ENCODE measurements at places on chromosomes 4 and X.

GRCh38 chr4:81574991-81575390 is 103.3 kb upstream of the RASGEF1B start:
- no peak for DNase-seq

- DNase-seq: no peak
Observed at GRCh38 chrX:23662187-23662586, 5.1 kb upstream of the PRDX4 start.

GRCh38 chr4:9943761-9944160 is 77.5 kb downstream of the SLC2A9 start:
- no peak for DNase-seq

GRCh38 chr4:139279760-139280620 is at the start of gene MGARP:
TSS of gene MGARP (minus strand) at chr4:139280225. CDS start at chr4:139280158, 67 bp downstream.
- no peak for DNase-seq

DNA sequence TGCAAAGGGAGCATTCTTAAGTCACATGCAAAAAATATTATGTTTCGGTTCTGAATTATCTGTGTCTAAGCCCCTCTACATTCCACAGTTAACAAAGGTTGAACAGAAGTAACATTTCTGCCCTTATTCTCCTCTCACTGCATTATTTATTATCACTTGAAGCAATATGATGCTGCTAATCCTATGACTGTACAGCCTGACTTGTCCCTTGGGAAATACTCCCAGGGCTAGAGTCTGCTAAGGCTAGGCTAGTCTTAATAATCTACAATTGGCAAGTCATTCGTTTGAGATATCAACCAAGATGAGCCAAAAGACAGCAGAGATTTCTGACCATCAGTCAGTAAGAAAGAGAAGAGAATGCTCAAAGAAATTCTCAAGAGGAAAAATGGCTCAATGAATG is 226.9 kb upstream of the HCCS start:
- DNase-seq: no peak

GRCh38 chr4:165842684-165843083 is 30.4 kb upstream of the TLL1 start:
- DNase-seq: no peak

- no peak for DNase-seq
Observed at GRCh38 chr4:165805406-165805805, 67.6 kb upstream of the TLL1 start.

GRCh38 chr4:10354746-10355145 is 102.5 kb downstream of the ZNF518B start:
- DNase-seq: no peak

GRCh38 chr4:43048570-43048969 is 156.1 kb downstream of the GRXCR1 start:
- no peak for DNase-seq

GRCh38 chr4:105741548-105741947 is 33.0 kb downstream of the GSTCD start:
- DNase-seq: no peak

DNA sequence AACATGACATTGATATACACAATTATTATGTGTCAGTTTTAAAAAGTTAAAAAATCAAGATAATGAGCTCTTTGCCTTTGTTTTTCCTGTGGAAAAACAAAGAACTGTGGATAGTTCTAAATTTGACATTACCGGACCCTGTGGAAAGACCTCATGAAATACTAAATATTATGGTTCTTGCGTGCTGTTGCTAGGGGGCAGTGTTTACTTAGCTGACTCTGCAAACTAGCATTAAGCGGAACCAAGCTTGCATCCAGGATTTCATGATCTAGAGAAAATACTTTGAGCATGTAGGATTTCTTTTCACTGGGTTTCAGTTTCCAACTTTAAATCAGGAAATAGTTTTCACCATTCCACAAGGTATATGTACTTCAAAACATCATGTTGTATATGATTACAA is 33.6 kb downstream of the CLCN4 start:
- DNase-seq: no peak

- DNase-seq: no peak
Observed at GRCh38 chrX:2512501-2512900, 11.7 kb upstream of the DHRSX start.

DNA sequence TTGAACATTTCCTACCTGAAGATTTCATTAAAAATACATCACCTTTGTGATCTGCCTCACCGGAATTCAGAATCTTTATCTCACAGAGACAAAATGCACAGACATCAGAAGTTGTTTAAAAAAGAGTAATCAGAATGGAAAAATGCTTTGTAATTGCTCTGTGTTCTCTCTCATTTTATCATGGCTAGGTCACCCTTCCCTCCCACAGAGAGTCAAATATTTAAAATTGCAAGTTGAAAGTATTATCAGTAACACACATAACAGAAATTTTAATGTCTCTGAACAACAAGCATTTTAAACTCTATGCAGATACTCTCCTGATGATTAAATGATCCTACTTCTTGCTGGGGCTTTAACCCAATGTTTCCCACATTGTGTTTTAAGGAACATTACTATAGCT is 362.0 kb downstream of the CBLL2 start:
- no peak for DNase-seq

GRCh38 chr4:80124246-80125211 is 51.5 kb upstream of the ANTXR2 start:
- no peak for DNase-seq

GRCh38 chrX:103776546-103776945 is at the start of gene PLP1:
TSS of gene PLP1 (plus strand) at chrX:103776840. CDS start at chrX:103776996, 156 bp downstream.
- no peak for DNase-seq

- DNase-seq: peak; percentile 21
Observed at GRCh38 chr4:71553605-71554004, 214.8 kb downstream of the SLC4A4 start.

DNA sequence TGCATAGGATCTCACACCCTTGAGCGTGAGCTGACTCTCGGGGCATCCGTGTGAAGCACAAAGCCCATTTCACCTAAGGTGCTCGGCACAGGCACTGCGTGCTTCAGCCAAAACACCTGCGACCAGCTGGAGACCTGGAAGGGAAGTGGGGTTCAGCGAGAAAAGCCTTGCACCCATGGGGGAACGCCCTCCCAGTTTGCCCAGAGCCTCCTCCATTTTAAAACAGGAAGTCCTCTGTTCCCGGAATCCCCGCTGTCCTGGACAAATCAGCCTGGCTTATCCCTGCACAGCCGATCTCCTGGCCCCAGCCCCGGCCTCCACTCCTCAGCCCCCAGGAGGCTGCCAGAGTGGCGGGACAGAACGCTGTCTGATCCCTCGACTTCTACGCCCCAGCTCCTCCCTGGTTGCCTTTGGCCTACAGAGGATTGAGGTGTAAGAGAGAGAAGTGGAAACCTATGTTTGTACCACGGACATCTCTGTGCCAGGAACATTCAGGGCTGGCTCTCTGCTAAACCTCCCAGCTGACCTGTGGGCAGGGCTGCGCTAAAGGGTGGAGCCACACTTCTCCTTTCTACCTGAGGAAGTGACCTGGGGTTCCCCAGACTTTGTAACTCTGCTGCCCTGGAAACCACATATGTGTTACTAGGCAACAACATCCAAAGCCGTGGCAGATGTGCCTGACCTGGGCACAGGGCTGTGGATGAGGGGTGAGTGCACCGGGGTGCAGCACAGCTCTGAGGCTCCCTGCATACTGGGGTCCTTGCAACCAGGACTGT is 3.8 kb upstream of the C4orf50 start:
- no peak for DNase-seq

DNA sequence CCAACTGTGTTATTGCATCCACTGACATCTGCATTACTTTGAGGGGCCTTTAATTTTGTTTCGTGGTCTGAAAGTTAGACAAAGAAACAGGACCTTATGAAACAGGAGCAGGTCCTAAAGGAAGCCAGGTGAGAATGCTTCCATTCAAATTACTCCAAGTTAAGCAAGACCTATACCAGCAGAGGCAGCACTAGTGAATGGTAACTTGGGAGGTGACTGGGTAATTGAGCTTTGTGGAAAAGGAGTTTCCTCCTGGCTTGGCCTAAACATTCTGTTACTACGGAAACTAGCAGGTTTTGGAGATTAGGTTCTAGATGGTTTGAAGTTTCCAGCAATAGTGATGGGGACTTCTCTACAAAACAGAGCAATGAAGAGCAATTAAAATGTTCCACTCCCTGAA is 173.5 kb downstream of the NKX6-1 start:
- no peak for DNase-seq

- no peak for DNase-seq
Observed at GRCh38 chr4:19791422-19792123, 460.1 kb upstream of the SLIT2 start.

DNA sequence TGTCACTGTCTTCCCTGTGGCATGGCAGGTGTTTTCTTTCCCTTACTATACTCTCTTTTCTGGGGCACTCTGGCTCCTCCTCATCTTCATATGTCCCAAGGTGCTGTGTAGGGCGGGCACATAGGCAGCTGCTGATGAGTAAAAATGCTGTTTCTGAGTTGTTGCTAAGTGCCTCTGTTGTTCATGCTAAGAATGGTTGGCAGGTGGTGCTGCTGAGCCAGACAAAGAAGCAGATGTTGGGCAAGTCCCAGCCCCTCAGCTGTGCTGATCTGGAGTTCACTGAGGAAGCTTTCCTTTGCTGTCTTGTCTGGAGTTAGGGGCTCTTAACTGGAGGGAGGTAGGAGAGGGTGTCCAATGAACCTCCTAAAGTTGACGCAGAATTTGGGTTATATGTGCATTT is 40.6 kb downstream of the HADH start:
- no peak for DNase-seq

GRCh38 chrX:15344106-15344505 is 8.8 kb upstream of the PIGA start:
- no peak for DNase-seq

- no peak for DNase-seq
Observed at GRCh38 chr4:26468977-26469376, 21.3 kb downstream of the CCKAR start.

DNA sequence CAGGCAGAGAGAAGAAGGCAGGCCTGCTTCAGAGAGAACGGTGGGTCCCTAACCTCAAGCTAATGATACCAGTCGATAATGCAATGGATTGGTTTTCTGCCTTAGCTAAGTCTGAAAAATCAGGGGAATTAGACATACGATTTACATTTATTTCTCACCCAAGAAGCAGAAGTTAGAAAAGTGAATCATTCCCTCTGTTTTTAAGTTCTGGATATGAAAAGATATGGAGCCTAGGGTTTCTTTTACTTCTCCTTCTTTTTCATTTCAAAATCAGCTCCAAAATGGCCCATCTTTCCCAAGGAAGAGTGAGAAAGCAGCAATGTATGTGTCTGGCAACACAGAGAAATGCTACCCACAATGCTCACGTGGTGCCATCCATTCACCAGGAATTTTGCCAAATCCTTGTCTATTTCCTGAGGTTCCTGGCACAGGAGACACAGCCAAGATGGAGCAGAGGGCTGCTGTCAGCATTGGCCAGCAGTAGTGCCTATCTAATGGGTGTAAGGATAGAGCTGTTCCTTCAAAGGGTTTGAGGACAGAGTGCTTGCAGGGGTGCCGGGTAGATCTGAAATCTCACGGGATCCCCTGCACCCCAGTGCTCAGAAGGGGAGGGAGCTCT is 231.5 kb downstream of the MAML3 start:
- DNase-seq: no peak

GRCh38 chrX:154020536-154021115 is 924 bp upstream of the IRAK1 start:
- no peak for DNase-seq

DNA sequence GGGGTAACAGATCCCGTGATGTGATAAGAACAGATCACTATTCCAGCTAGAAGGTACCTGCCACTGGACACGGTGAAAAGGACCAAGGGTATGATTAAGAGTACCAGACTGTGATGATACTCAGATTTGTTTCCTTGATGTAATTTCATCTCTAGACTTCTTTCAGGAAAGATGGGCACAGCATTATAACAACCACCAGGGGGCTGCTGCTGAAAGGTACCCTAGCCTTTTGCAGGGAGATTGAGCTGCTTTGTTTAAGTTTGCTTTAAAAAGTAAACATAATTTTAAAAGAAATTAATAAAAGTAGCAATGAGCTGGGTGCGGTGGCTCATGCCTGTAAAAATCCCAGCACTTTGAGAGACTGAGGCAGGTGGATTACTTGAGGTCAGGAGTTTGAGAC is 145.4 kb downstream of the EMCN start:
- DNase-seq: no peak

DNA sequence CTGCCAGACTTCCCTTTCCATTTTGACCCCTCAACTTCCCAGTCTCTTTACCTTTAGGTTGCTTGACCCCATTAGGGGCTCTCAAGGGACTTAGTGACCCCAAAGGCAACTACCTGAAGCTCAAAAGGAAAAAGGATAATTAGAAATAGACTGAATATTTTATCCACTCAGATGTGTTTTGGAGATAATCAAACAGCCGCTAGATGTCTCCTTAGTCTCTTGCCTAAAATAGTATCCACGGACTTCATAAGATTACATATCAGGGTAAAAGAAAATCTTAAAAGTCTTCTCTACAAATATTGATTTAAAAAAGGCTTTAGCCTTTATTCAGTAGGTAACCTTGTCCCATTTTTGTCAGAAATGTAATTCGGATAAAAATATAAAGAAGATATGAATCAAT is 21.0 kb upstream of the RHOXF2 start:
- no peak for DNase-seq

GRCh38 chr4:120071192-120071795 is 4.6 kb upstream of the MAD2L1 start:
- DNase-seq: no peak

GRCh38 chr4:163467082-163467770 is 6.3 kb downstream of the TKTL2 start:
- no peak for DNase-seq

DNA sequence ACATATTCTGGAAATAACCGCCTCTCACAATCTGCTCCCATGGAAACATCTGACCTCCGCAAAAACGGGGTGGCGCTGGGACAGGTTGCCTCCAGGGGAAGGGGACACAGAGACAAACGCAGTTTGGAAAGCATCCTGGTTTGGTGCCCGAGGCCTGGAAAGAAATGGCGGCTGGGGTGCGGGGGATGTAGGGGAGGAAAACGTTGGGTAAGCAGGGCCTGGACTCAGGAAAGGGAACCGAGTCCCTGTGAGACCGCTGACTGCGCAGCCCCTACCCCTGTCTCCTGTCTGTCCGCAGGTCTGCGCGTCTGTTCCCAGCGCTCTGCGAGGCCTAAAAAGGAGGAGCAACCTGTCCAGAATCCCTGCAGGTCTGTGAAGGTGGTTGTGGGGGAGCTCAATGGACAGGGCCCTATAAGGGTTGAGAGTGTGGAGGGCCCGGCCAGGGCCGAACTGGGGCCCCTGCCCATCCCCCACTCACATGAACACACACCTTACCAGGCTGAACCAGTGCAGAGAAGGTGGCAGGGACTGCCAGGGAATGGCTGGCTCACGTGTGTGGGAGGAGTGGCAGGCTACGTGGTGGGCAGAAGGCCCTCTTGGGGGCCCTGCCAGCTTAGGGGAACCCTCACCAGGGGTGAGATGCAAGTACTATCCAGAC is 672 bp downstream of the TCEAL3 start:
- no peak for DNase-seq

- DNase-seq: no peak
Observed at GRCh38 chr4:108058685-108059440, 69.2 kb downstream of the HADH start.

DNA sequence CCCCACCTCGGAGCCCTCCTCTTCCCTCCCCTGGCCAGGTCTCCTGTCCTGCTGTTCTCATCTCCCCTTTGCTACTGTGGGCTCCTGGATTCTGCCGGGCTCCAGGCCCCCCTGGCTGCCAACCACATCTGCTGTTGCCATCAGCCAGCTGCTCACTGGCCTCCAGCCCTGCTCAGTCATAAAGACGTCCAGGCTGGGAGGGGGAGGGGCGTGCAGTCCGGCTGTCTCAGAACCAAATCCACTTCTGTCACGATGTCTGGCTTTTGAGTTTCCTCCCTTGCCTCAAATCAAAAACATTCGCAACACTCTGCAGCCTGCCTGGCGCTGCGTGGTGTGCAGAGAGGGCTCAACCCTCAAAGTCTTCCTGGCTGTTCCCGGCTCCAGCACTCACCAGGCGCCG is 7.1 kb downstream of the RASL11B start:
- DNase-seq: no peak

All from cerebellar nuclear complex (tissue), 1 donor.